ENCODE measurements at places on chromosomes 6 and 20. TPM values are rescaled to one million over a fixed set of nuclear protein-coding genes. Genes with fewer than 3 reads are reported as not detected.

DNA sequence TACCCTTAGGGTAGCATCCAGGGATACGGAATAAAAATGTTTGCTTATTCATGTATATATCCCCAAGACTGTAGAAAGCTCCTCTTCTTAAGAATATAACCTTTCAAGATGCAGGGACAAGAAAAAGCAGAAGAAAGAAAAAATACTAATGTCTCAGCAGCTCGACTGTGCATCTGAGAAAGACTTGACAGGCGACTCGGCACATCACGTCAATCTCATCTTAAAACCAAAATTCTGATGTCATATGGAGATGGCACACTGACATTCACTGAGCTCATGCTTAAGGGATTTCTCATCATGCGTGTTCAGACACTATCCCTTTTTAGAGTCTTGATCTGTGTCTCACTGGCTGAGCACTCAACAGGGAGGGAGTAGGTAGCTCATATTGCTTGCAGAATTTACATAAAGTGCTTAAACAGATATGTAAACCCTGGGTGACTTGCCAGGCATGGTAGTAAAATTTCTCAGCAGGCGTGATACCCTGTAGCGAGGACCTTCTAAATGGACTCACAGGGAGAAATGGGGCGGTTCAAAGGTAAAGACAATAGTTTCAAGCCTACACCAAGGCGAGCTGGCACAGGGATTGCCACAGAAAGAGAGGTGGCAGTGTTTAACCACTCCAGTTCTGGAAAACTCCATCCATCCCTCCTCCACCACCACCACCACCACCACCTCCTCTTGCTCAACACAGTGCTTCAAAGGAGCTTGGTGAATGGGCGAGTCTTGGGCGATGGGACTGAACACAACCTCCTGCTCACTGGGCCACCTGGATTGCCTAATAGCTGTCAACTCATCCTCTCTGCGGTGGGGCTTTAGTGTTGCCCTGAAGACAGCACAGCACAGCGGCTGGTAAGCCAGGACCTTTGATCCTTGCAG is 330.5 kb downstream of the TFAP2A start:
- no peak for DNase-seq

DNA sequence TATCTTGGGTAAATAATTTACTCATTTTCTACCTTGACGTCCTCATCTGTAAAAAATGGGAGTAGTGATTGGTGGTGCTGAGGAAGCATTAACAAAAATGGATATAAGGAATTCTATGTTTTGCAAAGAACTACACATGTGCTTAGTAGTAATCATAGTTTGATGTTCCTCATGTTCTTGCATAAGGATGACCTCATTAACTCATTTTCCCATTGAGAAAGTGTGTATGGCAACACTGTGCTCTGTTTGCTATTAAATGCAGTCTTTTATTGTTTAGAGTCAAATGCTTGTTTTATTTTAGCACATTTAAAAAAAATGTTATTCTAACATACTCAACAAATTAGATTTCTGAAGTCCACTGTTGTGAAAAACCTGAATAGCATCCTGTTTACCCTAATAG is 211.2 kb upstream of the RSPO3 start:
- no peak for DNase-seq

The RAET1E gene
- total RNA-seq, result not detected

The PSMB8 gene
- 33.3 TPM for total RNA-seq

DNA sequence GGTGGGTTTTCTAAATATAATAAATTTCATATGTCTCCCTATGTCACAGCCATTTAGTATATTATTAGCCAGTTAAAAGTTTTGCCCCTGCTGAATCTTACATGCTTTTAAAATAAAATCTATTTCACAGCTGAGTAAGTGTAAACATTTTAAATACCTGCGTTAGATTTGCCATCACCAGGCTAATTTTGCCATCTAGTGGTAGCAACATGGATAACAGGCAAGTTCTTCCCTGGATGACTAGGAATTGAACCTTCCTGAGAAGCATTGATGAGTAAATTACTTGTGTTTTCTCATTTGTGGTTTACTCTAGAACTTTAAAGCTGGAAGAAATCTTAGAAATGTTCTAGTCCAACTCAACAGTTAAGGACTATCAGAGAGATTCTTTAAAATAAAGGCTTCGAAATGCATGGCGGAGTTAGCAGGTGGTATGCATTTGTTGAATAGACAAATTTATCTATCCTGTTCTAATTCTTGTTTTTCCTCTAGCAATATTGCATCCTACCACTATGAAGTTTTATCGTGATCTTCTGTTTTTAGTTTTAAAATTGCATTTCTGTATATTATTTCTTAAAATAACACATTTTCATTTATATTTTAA is 2.6 kb downstream of the PRSS35 start:
- DNase-seq, result peak; percentile 80

DNA sequence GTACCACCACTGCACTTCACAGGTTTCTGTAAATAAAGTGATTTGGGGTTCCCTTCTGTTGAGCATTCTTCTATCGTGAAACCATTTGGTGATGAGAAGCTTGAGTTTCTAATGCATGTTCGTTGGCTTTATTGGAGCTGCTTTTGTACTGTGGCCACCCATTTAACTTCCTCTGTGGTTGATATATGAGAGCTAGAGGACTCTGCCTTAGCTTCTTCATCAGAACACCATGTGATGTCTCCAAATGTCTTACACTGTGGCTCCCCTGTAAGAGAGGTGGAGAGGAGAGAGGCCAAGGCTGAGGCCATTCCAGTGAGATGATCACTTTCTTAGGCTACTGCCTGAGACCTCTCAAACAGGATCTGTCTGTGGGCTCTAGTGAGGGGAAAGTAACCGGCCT is 114.5 kb downstream of the SLC16A10 start:
- no peak for DNase-seq

The DBNDD2 gene
- total RNA-seq, result 1.3 TPM

DNA sequence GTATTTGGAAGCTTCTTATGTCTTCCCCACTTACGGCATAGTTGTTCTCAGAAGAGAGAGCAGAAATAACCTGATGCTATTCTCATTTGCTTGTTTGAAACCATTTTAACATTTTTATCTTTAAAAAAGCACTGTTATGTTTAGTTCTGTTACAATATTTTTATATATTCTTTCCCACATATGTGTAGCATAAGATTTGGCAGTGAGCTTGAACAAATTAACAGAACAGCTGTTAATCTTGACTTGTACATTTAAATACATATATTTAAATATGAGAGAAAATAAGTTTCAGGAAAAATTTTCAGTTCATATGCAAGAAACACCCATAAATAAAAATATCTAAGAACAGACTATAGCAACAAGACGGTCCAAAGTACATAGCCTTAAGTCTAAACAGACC is 431.7 kb upstream of the IRAK1BP1 start:
- no peak for DNase-seq

- DNase-seq, result no peak
Measured at GRCh38 chr6:49519660-49520059, 19.9 kb downstream of the GLYATL3 start.

The ATP9A gene
- total RNA-seq, result 22.4 TPM

The DTNBP1 gene
- total RNA-seq, result 4.7 TPM

The ULBP2 gene
- 7.2 TPM for total RNA-seq

The XKR7 gene
- total RNA-seq, result not detected

DNA sequence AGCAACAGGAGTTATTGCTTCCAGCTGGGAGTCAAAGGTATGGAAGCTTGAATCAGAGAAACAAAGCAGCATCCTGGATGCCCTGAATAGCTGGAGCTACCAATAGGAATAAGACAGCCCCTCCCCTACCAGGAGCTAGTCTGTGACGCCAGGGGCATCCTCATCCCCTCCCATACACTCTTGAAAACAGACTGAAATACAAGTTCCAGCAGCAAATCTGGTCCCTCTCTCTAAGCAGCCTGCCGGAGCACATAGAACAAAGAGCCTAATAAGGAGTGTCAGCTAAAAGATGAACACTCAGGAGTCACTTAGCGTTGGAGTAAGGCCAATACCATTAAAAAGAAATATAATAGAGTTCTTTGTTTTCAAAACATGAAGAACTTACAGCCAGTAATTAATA is 25.6 kb downstream of the FILIP1 start:
- DNase-seq, result no peak

GRCh38 chr20:31824125-31824485 is 4.9 kb downstream of the MYLK2 start:
- DNase-seq, result no peak

GRCh38 chr6:5486214-5486613 is 224.9 kb downstream of the FARS2 start:
- DNase-seq, result no peak

The QRSL1 gene
- 10.6 TPM for total RNA-seq

- peak; percentile 69 for DNase-seq
Measured at GRCh38 chr6:37083243-37084138, 78.0 kb downstream of the FGD2 start.

The PI3 gene
- not detected for total RNA-seq

- peak; percentile 29 for DNase-seq
Measured at GRCh38 chr20:2688041-2688591, 4.5 kb upstream of the EBF4 start.

GRCh38 chr6:44542401-44543116 is 155.1 kb downstream of the CDC5L start:
- DNase-seq, result no peak

DNA sequence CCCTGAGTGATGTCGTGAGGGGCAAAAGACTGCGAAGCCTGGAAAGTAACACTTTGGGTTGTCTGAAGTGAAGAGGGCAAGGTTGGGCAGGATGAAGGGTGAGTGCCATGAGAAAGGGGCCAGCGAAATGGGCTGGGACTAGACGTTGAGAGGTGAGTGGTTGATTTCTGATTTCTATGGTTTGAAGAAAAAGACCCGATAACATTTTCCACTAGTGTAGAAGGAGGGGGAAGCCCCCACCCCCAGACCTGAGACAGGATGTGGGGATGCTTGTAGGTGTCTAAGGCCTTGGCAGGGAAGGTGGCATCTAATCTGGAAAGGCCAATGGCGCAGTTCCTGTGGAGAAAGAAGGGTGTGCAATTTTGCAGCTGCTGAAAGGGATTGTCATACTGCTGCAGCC is 25.3 kb upstream of the KIF3B start:
- no peak for DNase-seq

DNA sequence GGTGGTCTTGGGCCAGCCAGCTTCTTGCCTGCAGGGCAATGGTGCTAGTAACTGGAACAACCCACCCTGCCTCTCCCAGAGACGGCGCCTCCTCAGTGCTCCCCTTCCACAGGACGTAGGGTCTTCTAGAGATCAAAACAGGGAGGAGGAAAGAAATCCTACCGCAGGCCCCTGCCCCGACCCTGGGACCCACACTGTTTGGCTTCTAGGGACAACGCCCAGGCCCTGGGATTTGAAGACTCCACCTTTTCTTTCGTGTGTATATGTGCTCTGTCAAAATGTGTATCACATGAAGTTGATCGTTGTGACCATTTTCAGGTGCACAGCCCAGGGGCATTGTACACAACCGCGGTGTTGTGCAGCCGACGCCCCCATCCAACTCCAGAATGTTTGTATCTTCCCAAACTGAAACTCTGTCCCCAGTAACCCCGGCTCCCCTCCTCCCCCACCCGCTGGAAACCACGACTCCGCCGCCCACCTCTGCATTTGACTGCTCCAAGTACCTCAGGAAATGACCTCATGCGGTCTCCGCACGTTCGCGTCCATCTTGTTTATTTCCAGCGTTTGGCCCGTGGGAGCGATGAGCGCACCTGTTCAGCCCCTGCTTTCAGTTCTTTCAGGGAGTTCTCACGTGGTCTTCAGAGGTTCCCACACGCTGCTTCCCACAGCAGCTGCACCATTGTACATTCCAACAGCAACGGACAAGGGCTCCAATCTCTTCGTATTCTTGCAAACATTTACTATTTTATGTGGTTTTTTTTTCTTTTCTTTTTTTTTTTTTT is 3.4 kb upstream of the BHLHE23 start:
- peak; percentile 47 for DNase-seq

The CST4 gene
- not detected for total RNA-seq

DNA sequence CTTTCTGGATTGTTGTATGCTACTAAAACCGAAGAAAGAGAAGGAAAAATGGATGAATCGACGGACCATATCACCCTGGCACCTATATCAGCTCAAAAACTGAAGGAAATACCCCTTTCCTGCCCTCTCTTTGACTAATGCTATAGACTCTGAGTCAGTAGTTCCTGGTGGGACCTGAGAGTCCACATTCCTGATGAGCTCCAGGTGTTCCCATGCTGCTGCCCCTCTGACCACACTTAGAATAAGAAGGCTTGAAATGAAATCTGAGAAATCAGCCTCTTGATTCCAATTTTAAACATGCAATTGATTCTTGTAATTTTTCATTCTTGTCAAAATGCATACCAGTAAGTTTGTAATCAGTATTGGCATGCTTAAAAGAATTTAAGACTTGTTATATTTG is 75.2 kb downstream of the PRL start:
- DNase-seq, result no peak

The TDRD6 gene
- not detected for total RNA-seq

The PRDM13 gene
- total RNA-seq, result not detected

DNA sequence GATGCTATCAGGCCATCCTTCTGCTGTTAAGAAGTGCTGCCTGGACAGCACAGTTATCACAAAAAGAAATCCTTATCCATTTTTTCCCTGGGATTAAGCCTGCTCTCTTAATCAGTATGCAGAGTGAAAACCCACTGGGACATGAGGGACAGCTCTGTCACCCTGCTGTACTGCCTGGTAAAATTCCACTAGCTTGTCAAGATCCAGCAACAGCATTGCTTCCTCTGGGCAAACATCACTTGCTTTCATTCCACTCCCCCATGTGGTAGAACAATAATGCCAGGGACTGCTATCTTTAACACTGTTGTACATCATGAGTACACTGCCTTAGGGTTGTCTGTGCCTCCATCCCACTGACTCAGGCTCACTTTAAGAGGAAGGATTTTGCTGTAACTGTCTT is 331.3 kb downstream of the KIF16B start:
- DNase-seq, result no peak

GRCh38 chr6:37988127-37988526 is 168.6 kb downstream of the ZFAND3 start:
- peak; percentile 89 for DNase-seq

DNA sequence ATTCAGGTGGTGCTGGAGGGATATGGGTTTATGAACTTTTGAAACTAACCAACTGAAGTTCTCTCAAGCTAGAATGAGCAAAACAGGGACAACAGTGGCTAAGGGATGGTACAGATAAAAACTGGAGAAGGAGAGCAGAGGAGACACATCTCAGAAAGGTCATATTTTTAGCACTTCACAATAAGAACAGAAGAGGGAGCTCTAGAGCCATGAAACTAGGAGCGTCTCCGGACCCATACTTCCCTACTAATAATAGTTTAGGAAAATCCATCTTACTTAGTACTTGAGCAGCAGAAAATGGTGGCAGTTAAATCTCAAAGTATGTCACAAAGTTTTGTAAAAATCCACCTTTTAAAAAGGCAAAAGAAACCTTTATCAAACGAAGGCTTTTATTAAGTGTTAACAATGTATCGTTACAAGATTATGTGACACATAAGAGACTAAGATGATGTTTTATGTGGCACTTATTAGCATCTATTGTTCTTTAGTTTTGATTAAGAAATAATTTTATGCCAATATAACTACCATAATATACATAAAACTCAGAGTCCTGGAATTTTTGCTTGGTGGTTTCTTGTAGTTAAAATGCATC is 278.6 kb downstream of the TBC1D32 start:
- DNase-seq, result peak; percentile 52

GRCh38 chr6:31075528-31075927 is 36.8 kb downstream of the C6orf15 start:
- DNase-seq, result peak; percentile 90

The CTCFL gene
- total RNA-seq, result not detected

The TUBB1 gene
- not detected for total RNA-seq
